ENCODE measurements at places on chromosomes 16 and 17.
A peak's percentile ranks its signal among the peaks of the same experiment; 100 is the strongest.

- no peak for DNase-seq
These were observed 47.1 kb downstream of the RPTOR start for GRCh38 chr17:80591788-80592187.

- no peak for DNase-seq
These were observed 11.8 kb upstream of the CLTC start for GRCh38 chr17:59607817-59608403.

DNA sequence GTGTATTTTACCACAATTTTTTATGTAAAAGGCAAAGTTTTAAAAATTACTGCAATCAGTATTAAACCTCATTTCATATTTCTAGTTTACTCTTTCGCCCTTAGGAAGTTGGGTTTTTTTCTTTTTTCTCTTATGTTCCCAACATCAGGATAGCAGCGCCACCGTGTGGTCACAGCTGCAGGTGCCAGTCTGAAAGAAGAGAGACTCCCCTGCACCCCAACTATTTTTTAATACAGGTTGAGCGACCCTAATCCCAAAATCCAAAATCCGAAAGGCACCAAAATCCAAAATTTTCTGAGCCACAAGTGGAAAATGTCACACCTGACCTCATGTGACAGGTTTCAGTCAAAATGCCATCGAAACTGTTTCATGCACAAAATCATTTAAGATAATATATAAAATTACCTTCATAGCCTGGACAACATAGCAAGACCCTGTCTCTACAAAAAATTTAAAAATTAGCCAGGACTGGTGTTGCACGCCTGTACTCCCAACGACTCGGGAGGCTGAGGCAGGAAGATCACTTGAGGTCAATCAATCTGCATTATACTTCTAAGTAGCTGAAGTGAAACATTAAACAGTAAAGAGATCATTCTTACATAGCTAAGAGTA lies 21.8 kb upstream of the ASGR2 start:
- DNase-seq = peak; percentile 79

GRCh38 chr16:29688172-29688571 lies 9.2 kb downstream of the QPRT start:
- DNase-seq = no peak

DNA sequence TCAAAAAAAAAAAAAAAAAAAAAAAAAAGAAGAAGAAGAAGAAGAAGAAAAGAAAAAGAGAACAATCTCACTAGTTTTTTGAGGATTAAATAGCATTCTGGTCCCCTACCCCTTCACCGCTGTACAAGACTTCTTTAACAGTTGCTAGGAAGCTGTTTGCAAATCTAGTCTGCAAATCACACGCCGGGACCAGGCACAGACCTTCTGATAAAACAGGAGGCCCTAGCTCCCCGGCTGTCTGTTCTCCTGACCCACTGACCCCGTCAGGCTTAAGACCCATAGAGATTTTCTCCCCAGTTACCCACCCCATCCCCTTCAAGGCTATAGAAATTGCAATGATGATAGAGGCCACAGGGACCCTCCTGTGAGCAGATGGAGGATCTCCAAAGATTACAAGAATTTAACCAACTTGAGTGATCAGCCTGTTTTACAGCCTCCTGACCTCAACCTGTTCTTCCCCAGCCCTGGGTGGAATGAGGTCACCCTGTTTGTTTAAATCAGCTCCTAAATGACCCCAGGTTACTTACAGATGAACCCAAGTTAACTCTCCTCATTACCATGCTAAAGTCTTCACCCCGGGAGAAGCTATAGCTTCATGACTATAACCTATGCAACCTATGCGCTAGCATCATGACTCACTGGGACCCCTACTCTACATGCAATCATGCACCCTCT lies 11.8 kb upstream of the SULT1A1 start:
- DNase-seq = no peak

- no peak for DNase-seq
These were observed 17.1 kb upstream of the RHOT1 start for GRCh38 chr17:32124985-32125847.

DNA sequence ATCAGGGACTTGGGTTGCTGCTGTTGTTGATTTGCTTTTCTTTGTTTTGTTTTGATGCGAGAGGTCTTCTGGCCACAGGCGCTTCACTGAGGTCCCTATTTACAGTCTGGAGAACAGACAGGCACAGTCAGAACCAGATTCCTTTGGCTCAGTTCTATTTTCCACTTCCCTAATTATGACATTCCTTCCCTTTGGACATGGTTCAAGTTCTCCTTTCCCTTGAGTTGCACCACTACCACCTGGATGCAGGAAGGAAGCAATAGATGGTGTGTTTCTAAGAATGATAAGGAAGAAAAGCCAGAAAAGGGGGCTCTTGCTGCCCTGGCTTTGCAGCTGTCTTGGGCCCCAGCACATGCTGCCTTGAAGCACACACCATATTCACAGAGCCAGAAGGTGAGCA lies 160.6 kb downstream of the MAF start:
- no peak for DNase-seq

GRCh38 chr17:77315010-77315409 lies 174.2 kb downstream of the SEC14L1 start:
- no peak for DNase-seq

DNA sequence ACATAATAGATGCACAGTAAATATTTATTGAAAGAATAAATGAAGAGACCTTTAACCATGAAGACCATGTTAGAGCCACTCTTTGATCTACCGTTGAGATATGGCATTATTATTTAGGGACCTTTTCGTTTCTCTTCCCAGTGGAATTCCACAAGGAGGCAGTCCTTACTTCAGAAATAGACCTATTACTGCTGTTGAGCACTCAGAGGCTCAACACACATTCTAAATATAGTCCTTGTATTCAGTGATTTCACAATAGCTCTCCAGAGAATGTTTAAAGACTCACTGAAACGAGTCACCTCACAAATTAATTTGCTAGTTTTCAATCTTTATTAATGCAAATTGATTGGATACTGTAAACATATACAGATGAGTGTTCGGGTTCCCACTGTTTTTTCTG lies 603.8 kb downstream of the CDH8 start:
- DNase-seq = no peak

GRCh38 chr16:154217-155030 lies 2.0 kb downstream of the HBZ start:
- no peak for DNase-seq

DNA sequence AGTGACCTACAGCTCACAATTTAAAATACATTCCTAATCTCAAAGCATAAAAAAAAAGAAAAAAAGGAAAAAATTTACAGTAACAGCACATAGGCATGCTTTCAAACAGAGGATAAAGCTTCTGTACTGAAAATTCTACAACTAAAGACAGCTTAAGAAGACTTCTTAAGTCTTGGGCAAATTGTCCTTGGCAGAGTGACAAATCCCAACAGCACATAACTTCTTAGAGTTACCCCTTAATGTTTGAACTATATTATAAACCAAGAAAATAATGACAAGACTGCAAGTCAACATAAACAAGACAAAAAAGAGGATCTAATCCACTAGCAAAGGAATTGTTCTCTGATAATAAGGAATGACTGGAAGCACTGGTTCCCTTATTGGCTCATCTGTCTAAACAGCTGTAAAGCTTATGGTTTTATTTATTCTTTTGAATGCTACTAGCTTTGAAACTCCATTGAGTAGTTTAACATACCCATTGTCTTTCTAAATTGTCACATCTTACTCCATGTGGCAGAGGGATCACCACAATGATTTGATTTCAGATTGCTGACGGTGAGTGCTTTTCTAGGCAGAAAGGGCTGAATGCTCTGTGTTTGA lies 1576.8 kb upstream of the GOT2 start:
- no peak for DNase-seq

DNA sequence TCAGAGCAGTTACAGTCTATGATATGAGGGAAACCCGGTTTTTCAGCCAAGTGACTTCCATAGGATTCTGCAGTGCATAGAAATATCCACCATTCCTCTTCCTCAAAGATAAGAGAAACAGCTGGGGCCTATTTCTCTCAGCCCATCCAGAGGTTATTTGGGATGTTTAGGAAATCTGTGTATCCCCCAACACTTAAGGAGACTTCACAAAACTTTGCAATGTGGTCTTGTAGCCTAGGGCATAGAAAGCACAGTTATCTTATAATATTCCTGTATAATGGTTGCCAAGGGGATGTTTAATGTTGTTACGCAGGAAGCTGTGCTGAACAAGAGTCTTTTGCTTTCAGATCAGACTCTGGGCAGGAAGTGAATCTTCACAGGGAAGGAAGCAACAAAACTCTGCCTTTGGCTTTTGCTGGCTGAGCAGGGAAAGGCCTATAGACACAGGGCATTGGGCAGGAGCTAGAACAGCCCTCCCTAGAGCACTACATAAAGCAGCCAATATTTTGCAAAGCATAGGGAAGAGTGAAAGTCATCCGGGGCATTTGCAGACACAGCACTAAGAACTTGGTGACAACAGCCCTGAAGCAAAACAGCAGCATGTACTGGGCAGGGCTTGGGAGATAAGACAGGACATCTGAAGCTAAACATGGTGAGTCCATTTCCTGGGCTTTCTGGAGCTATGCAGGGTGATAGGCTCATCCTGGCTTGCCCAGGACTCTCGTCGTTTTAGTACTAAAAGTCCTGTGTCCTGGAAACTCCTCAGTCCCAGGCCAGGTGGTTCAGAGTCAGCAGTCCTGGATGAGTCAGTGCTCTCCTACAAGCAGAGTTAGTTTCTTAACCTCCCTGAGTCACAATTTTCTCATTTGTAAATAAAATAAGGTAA lies 18.7 kb upstream of the BEAN1 start:
- DNase-seq = peak; percentile 65

DNA sequence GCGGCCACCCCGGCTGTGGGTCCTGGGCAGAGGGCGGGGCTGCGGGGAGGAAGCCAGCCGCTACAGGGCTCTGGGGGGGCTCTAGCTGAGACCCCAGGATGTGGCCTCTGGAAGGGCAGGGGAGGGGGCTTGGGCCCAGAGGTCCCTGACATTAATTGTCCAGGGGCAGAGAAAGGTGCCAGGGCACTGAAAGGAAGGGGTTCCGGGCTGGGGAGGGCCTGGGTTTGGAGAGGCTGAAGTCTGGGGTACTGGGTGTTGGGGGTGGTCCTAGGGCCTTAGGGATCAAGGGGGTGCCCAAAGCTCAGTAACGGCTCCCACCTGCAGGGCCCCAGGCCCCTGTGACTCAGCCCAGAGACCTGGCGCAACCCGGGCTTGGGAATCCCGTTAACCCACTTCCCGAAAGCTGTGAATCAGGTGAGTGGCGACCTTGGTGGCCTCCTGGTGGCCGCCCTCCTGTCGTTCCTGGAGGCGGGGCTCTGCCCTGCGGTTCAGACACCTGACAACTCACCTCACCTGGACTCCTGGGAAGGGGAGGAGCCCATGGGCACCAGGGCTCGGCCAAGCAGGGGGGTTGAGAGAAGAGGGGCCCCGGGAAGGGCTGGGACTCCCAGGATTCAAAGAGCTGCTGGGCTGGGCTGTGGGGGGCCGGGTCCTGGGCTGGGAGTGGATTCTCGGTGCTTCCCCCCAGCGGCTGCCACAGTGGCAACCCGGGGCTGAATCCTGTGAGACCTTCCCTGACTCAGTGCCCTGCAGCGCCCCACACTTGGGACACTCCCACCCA lies 465 bp upstream of the PRSS22 start:
- peak; percentile 89 for DNase-seq

DNA sequence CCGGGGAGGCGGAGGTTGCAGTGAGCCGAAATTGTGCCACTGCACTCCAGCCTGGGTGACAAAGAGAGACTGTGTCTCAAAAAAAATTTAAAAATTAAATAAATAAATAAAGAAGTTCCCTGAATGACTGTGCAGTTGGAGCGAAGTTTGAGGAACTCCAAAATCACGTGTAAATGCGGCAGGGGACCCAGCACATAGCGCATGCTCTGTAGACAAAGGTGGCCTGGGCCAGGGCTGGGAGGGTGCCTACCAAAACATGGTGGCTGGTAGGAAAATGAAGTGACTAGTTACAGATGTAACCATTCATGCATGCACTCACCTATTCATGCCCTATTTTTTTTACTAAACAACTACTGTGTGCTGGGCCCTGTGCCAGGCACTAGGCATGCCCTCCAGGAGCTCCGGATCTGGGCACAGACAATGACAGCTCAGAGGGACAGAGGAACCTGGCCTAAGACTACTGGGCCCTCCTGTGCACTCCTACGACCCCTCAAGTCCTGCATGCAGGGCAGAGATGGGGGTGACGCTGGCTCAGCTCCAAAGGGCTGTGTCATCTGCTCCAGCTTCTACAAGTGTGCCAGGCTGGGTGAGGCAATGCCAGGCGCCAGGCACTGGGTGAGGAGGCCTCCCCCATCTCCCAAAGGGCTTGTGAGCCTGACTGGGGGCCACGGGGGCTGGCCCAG lies 65.3 kb downstream of the RMI2 start:
- no peak for DNase-seq

DNA sequence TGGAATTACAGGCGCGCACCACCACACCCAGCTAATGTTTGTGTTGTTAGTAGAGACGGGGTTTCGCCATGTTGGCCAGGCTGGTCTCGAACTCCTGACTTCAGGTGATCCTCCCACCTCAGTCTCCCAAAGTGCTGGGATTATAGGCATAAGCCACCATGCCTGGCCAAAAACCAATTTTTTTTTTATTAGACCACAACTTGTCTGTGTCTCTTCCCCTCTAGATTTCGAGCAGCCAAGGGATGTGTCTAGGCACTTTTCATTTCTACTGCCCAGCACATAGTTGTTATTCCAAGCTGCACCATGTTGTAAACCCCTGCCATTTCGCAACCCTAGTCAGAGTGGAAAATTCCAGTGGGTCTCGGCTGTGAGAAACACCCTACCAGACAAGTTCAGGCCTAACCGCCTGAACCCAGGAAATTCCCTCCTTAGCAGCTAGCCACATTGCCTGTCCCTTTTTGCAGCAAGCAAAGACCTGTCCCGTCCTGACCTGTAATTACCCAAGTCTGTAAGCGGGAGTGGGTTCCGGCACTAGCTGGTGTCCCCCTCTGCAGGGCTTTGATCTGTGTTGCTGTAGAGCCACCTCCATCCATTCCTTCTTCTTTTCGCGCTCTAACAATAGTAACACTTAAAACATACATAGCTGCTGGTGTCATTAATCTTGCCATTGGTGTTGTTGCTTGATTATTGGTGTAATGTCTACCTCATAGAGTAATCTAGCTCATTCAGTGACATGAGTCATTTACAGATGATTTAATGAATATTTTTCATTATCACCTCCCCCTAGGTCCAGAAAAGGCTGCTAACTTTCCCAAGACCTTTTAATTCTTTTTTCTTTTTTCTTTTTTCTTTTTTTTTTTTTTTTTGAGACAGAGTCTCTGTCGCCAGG lies 77.3 kb upstream of the ATF7IP2 start:
- DNase-seq = no peak
